ENCODE measurements at places on chromosomes 11 and 22.

DNA sequence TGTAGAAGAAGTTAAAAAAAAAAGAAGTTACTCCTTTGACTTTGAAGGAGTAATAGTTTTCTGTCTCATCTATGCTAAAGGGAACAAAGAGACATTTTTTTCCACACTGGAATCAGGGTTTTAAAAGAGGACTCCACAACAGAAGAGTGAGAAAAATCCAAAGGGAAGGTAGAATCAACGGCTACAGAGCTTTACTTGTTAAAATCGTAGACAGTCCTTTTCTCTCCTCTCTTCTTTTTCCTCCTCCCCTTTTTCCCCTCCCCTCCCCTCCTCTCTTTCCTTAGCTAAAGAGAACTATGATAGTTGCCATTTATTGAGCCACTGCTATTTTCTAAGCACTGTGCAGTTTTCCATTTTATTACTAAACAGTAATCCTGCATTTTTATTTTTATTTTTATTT lies 29.2 kb downstream of the DDIAS start:
- DNase-seq: no peak

DNA sequence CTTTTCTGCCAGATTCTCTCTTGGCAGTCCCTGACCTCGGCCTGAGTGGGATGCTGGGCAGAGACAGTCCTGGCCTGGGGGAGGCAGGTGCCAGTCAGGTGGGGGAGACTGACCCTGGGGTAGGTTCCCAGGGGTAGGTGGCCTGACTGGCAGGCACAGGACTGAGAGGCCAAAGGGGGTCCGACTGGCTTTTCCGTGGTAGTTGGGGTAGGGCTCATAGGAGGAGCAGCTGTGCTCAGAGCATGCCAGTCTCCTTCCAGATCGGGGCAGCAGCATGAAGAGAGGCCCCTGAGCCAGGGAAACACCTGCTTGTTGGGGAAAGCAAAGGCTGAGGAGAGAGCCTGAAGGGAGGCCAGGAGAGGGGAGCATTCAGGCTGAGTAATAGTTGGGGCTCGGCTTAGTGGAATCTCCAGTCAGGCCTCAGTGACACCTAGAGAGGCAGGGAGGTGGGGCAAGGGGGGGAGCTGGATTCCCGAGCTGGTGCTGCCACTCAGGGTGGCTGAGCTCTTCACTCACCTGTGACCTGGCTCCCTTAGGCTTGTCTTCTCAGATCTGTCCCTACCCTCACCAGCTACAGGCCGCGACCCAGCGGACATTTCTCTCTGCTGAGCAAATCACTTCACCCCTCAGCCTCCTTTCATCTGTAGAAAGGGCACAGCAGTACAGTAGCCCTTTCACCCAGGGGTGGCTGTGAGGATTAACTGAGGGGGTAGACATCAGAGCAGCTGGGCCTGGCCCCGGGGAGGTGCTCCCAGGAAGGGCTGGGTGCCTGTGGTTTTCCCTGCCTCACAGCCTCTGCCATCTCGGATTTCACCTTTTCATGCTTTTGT lies 26.2 kb downstream of the MCM5 start:
- DNase-seq: no peak

DNA sequence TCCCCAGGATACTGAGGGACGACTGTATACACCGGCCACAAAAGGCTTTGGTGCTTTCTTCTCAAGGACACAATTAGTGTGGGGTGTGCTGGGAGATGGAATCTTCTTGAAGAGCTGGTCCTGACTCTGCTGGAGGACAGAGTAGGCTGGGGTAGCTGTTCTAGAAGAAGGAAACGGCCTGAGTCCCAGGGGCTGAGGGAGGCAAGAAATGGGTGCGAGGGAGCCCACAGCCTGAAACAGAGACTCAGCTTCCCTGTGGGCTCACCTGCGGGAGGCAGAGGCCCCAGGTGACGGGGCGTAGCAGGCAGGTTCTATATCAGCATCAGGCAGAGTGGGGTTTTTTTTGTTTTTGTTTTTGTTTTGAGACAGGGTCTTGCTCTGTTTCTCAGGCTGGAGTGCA lies 36.6 kb downstream of the PARVG start:
- DNase-seq: no peak

DNA sequence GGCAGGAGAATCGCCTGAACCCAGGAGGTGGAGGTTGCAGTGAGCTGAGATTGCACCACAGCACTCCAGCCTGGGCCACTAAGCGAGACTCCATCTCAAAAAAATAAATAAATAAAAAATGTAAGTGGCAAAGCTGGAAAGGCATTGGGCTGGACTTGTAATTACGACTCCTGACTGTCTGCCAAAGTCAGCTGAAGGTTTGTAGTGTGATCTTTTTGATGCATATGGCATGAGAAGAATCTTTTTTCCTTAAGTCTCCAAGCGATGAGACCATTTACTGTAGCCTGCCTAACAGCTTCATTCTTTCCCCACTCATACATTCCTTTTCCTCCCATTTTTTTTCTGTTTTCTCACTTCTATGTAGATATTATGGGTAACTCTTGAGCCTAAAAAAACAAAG lies 24.8 kb downstream of the CTNND1 start:
- DNase-seq: no peak

GRCh38 chr11:37830529-37830928 lies 1232.5 kb upstream of the RAG2 start:
- no peak for DNase-seq

GRCh38 chr11:46913484-46913883 lies 4.9 kb downstream of the LRP4 start:
- DNase-seq: no peak

DNA sequence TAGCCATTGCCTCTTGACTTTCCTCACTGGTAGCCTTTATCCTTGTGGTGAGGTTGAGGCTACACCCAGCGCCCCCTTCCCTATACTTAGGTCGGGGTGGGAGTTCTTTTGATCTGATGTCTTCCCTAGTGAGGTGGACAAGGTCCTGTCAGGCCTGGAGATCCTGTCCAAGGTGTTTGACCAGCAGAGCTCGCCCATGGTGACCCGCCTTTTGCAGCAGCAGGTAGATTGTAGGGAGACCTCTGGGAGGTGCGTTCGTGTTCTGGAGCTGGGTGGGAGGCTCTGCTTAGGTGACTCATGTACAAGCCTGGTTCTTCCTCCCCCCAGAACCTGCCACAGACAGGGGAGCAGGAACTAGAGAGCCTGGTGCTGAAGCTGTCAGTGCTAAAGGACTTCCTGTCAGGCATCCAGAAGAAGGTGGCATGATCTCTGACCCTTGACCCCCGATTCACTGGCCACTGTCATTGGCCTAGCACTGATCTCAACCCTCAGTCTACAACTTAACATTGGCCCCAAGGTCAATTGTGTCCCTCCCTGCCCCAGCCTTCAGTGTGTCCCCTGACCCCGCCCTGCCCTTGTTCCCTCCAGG lies 4.9 kb downstream of the INPPL1 start:
- DNase-seq: no peak

DNA sequence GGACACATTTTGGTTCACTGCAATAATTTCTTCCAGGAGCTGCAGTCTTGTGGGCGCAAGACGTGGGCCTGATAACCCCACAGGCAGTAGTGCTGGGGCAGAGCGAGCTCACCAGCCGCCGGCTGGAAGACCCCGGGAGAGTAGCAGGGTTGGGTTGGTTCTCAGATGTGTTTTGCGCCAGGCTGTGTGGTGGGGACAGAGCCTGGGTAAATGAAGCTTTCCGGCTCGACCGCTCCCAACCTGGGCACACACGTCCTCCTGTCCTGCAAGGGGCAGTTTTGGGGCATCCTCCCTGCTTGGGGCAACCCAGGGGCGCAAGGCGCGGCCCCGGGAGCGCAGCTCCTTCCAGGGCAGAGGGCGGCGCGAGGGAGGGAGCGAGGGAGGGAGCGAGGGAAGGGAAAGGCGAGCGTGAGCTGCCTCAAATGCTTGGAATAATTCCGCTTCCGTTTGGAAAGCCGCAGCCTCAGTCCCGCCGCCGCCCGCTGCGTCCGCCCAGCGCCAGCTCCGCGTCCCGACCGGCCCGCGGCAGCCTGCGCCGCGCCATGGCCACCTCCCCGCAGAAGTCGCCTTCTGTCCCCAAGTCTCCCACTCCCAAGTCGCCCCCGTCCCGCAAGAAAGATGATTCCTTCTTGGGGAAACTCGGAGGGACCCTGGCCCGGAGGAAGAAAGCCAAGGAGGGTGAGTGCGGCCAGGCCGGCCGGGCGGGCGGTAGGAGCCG lies at the start of gene PARVA:
TSS of gene PARVA (plus strand) at position 466 of the 718 bp plus-strand sequence. CDS start at position 543, 77 bp downstream.
- no peak for DNase-seq

DNA sequence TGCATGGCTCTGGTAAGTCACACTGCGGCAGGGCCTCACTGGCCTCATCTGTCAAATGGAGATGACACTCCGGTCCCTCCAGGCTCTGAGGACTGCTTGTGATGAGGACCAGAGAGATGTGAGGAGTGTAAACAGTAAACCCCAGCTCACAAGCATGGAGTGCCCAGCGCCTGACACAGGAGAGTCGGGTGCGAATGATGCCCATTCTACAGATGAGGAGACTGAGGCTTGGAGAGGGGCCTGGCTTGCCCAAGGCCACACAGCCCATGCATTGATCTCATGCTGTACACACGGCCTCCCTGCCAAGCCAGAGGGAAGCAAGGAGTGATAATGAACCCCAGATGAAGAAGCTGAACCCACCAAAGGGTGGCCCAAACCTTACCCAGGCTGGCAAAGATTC lies 37.2 kb downstream of the ELFN2 start:
- DNase-seq: no peak

- peak; percentile 67 for DNase-seq
Observed at GRCh38 chr11:68271023-68271780, 571 bp downstream of the C11orf24 start.

DNA sequence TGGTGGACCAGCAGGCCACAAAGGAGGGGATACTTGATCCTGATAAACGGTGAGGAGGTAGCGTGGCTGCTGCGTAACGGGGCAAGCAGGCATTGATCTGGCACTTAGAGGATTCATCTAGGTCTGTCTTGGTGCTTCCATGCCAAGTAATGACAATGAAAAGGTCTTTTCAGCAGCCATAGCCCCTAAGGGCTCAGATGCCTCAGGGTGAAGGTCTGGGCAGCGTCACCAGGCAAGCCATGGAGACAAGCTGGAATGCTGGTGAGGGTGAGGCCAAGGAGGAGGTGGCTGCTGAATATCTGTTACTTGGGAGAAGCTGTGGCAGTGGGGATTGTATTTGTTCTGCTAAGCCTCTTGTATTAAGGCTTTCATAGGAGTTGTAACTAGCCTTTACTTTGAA lies 4.8 kb upstream of the CHKB start:
- no peak for DNase-seq

Data from pons (tissue), 1 donor.